Amygdala (tissue), 56 donors: ENCODE measurements at places on chromosomes 12 and 14.

DNA sequence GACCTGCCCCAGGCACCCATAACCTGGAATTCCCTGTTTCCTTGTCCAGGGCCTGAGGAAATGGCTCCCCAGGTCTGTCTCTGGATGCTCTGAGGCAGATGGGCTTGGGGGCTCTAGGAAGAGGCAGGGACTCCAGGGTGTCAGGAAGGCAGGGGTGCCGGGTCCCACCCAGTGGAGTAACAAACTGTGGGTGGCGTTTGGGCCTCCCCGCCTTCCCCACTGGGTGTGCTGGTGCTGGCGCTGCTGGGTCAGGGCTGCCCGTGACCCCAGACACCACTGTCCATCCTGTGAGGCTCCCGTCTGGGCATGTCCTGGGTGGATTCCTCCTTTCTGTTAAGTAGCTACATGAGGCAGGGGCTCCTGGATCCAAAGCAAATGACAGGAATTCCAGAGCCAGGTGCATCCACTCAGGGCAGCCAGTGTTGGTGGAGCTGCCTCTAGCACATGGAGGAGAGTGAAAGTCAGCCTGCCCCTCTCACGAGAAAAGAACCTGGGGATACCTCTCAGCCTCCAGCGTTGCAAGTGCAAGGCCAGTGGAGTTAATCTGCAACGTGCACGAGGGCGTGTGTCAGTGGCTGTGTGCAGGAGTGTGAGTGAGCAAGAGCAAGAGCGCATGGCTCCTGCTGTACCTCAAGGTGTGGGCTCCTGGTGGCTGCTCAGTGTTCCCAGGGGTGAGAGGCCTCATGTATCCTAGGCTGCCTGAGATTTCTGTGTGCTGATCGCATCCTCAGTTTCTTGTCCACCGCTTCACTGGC lies 403.1 kb downstream of the TMEM121 start:
- no peak for DNase-seq

GRCh38 chr12:68286396-68286795 lies 33.0 kb upstream of the IL22 start:
- DNase-seq, result no peak

- DNase-seq, result no peak
Observed at GRCh38 chr12:7709969-7710675, 1.1 kb upstream of the DPPA3 start.

GRCh38 chr12:66563220-66563619 lies 115.7 kb downstream of the GRIP1 start:
- no peak for DNase-seq

- DNase-seq, result no peak
Observed at GRCh38 chr14:52494444-52494843, 57.9 kb downstream of the TXNDC16 start.

DNA sequence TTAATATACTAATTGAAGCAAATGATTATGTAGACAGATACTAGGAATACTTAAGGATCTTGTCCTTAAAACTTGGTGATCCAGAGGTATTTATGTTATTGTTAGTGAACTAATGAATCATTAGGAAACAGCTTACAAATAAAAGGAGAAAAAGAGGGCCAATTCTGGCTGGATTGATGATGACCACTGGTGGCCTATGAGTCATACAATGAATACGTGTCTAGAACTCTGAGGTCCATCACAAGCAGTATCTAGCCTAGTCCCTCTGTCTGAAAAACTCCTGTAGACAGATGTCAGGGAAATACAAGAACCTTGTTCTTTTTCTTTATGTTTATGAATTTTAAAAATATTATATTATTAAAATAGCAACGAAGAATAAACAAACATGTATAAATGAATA lies 51.7 kb upstream of the RTL1 start:
- DNase-seq, result no peak

DNA sequence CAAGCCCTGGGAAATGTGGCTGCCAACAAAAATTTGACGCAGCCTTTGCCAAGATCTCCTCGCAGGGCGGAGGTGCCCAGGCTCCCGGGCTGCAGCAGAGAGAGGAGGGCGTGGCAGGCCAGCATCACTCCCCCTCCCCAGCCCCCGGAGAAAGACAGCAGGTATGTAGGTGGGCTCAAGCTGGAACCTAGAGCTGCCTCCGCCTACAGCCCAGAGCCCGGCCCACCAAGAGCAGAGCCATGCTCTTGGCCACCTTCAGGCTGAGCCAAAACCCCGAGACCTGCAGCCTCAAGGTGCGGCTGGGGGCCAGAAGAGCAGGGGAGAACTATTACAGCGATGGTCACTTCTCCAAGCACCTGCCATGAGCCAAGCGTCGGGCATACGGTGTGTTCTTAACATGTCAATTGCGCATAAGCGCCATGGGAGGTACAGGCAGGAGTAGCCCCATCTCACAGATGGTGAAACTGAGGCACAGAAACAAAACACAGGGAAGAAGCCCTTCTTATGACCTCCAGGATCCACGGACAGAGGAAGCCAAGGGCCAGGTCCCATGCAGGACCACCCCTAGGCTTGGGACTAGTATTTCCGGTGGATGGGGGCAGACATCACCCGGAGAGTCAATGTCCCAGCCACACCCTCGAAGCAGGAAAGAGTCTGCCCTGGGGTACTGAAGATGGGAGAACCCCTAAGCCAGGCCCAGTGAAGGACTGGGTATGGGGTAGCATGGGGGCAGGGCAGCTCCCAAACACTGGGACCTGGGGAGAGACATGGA lies 109.0 kb downstream of the NCOR2 start:
- no peak for DNase-seq

- no peak for DNase-seq
Observed at GRCh38 chr14:50772412-50772811, 58.5 kb downstream of the NIN start.

DNA sequence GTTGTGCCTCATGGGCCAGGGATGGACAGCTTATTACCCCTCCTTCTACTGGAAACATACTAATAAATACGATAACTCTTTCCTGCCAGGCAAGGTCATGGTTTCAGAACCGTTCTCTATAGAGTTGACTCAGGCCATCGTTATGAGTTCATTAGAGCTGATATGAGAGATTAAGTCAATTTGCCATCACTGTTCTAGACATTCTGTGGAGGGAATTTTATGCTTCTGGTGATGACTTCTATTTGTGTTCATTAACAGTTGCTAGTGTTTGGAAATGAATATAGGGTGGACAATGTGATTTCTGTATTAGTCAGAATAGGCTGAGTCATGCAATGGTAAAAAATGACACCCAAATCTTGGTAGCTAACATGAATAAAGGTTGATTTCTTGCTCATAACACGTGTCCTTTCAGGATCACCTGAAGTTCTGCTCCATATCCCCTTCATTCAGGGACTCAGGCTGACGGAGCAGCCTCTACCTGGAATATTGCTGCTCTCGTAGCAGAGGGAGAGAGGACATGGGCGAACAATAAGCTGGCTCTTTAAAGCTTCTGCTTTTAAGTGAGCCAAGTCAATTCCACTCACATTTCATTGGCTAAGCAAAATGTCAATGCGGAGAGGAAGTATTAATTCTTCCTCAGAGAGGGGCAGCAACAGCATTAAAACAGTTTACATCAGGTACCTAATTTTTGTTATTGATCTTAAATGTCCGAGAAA lies 18.5 kb upstream of the TBPL2 start:
- no peak for DNase-seq
